NCI-H1048 (cell line): ENCODE measurements at places on chromosomes 5 and 9.

DNA sequence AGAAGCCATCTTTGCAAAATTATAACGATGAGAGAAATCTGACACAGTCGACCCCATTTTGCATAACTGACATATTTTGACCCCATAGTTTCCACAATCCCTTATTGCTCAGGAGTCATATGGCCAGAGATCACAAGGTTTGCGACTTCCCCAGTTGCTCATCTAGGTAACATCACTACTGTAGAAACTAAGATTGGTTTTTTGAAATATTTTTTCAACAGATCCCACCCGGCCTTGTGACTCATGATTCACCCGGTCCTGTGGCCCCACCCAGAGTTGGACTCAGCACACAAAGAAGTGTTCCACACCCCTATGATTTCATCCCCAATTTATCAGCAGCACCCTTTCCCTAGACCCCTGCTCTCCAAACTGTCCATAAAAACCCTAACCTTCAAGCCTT, 50.2 kb downstream of the TIMD4 start:
- no peak for DNase-seq

DNA sequence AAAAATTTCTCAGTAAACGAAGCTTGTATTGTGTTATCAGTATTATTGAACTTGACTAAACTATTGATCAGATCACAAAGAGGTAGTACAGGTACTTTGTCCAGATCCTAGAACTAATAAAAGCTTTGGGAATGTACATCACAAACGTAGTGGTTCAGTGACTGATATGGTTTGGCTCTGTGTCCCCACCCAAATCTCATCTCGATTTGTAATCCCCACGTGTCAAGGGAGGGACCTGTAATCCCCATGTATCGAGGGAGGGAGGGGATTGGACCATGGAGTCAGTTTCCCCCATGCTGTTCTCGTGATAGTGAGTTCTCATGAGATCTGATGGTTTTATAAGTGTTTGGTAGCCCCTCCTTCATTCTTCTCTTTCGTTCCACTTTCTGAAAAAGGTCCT, 100.9 kb downstream of the ARRDC3 start:
- DNase-seq = no peak

GRCh38 chr9:105950894-105951293, 256.6 kb downstream of the TMEM38B start:
- DNase-seq = no peak

DNA sequence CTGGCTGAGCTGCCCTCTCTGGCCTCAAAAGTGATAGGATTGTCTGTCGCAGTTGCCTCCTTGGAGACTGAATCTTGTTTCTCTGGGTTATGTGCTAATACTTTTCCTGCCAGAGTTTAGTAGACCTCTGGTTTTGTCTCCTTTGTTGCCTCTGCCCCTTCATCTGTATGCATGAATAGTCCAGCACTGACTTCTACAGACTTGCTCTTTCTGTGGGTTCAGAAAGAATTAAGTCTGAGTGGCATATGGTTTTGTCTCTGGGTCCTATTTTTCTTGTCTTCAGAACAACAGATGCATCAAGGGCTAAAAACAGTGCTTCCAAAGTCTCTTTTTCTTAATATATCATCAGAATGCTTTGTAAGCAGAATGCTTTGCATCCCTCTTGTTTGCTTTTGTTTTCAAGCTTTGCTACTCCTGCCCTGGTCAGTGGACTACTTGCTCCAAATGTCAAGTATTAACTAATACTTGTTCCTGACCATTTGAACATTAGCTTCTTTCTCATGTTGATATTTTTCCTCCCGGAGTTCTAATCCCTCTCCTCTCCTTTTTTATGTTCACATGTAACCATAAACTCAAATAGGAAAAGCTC, 131.7 kb downstream of the UNC13B start:
- DNase-seq = no peak

DNA sequence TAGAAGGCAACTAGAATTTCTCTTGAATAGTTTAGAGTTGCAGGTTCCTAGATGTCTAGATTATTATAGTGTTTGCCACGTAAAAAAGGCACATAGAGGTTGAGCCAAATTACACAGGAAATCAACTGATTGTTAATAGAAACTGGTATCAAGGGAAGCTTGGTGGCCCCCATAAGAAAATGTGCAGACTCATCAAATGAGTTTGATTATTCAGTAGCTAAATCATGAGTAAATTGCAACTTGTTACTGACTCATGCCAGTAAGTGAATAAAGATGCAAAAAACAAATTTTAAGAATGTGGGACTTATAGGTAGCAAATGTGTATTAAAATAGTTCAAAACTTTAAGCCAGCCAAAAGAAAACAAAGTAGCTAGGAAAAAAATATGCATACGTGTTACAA, 1078.9 kb upstream of the CDH9 start:
- no peak for DNase-seq

DNA sequence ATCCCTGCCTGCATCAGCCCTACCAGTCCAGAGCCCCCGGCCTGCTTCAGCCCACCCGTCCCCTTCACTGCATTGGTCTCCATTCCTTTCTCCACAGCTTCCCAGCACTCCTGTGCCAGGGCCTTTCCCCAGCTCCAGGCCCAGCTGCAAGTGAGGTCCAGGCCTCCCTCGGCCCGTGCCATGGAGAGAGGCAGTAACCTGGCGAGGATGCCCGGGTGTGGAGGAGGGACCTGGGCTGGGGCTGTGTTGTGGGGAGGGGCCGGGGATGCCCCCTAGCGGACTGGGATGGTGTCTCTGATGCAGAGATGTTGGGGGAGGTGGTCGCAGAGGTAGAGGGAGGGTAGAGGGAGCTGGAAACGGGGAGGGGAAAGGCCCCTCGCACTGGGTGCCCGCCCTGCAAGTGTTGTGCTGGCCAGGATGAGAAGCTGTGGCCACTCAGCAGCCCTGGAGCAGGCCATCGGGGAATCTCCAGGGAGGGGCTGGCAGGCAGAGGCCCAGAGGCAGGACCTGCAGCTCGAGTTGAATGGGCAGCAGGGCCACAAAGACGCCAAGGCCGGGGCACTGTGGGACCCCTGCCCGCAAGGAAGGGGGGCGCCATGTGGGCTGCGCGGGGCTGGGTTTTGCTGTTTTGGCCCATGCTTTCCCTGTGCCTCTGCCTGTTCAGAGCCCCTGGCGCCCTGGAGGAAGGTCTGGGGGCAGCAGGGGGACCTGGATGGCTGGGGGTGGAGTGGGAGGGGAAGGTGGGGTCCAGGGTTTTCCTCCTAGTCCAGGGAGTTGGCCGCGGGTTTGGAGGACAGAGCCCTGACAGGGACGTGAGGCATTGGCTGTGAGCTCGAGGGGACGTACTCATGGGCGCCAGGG, 26.0 kb upstream of the NKD2 start:
- no peak for DNase-seq

DNA sequence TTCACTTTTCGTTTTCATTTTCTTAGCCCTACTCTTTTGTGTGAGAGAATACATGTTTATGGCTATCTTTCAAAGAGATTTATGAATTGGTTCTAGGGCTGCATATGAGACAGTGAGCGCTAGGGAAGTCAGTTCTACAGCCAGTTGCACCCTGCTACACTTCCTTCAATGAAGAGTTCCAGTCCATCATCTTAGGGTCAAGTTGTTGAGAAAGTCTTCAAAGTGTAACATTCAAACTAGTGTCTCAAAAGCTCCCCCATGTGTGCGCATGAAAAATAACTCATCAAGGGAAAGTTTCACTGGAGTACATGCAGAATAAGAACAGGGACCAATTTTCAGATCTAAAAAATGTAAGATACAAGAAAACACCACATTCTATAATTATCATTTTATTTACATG, 317.2 kb downstream of the DEPDC1B start:
- DNase-seq = no peak

- DNase-seq = no peak
Measured at GRCh38 chr5:129747572-129748407, at the start of gene MINAR2. MINAR2 (plus strand) TSS chr5:129748094; CDS start chr5:129748191, 97 bp downstream.

DNA sequence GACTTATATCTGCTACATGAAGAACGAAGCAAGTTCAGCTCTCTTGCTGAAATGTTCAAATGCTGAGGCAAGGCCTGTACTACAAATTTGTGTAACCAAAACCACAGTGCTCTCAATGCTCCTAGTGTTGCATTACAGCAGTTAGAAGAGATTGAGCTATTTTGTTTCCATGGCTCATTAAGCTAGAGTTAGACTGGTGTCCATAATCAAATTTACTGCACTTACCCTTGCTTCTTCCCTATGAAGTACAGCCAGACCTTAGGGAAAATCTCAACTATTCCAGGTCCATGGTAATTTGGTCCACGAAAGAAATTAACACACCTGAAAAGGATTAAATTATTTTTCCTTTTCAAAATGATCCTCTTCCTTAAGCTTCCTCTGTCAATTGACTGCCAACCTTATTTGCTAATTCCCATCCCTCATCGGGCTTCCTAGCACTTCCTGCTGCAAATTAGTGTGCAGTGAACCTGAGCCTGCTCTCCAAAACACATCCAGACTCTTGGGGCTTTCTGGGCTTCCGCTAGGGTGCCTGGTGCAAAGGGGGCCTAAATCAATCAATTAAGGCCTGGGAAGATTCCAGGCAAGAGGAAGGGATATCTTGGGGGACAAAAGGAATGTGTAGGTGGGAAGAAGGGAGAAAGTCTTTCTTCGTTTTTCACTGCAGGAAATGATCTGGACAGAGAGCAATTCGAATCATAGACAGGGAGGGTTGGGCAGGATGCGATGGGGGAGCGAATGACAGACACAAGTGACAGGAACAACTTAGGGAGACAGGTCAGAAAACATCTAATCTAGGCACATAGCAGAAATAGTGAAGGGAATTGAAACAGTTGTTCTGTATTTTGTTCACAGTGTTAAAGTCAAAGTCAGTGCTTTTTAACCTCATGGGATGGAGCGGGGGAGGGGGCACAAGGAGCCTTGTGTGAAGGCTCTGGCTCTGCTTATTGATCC, 542.4 kb downstream of the RAB3C start:
- DNase-seq = no peak

- DNase-seq = no peak
Measured at GRCh38 chr9:18706648-18707047, 232.7 kb downstream of the ADAMTSL1 start.

- DNase-seq = no peak
Measured at GRCh38 chr9:80881320-80881719, 808.0 kb downstream of the TLE1 start.

- DNase-seq = no peak
Measured at GRCh38 chr5:83219495-83219894, 142.1 kb downstream of the XRCC4 start.

- no peak for DNase-seq
Measured at GRCh38 chr9:130023144-130023787, 19.7 kb downstream of the FNBP1 start.

DNA sequence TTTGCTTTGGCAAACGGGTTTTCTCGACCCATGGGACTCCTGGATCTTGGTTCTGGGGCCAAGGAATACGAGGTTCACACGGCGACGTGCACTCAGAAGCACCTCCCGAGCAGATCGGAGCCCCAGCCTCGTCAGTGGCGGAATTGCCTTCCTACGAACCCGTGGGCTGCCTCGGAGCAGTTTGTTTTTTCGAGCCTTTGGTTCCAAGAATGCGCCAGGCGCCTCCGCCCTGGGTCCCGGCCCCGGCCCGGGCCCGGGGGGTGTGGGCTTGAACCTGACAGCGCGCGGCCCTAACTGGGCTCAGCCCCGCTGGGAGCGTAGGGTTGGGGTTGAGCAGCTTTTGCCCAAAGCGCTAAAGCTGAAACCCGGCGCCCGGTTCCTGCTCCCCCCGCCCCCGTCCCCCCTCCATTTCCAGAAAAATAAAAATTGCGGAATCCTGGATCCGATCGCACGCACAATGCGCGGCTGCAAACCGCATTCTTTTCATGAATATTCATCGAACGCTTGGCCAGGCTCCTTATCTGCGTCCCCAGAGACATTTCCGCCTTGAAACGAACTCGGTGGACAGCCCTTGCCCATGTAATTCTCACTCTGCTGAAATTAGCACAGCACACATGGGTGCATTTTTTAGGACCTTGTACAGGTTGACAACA, 1.0 kb downstream of the BASP1 start:
- DNase-seq = no peak

- DNase-seq = no peak
Measured at GRCh38 chr9:18274693-18275092, 199.3 kb upstream of the ADAMTSL1 start.

DNA sequence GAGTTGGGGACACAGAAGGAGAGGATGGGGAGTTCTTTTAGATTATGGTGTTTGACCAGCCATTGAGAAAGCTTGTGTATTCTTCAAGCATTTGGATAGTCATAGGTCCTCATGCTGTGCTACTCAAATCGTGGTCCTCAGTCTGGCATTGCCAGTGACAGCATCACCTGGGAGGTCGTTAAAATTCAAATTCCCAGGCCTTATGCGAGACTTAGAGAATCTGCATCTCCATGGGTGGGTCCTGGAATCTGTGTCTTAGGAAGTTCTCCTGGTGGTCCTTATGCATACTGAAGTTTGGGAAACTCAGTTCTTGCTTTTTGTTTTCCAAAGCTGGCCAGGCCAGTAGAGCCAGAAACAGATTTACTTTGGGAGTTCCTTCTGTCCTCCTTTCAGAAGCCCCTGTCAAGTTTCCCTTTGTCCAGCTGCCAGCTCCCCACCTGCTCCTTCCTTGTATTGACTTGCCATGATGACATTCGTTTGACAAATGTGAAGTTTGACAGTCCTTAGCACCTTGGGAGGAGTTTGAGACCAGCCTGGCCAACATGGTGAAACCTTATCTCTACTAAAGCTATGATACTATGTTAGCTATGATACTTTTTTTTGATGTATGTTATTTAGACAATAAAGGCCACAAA, 95.6 kb downstream of the PALM2AKAP2 start:
- no peak for DNase-seq

DNA sequence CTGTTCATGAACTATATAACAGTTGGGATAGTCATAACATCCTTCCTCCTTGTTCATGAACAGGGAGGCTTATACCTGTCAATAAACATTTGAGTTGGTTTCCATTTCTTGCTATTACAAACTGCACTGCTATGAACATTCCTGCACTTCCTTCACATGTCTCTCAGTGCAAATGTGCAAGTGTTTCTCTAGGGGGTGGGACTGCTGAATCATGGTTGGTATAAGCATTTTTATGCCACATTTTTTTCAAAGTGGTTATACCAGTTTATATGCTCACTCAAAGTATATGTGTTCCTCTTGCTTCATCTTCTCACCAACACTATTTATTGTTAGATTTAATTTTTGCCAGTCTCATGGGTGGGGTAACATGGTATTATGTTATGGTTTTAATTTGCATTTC, 25.8 kb upstream of the TPD52L3 start:
- no peak for DNase-seq

DNA sequence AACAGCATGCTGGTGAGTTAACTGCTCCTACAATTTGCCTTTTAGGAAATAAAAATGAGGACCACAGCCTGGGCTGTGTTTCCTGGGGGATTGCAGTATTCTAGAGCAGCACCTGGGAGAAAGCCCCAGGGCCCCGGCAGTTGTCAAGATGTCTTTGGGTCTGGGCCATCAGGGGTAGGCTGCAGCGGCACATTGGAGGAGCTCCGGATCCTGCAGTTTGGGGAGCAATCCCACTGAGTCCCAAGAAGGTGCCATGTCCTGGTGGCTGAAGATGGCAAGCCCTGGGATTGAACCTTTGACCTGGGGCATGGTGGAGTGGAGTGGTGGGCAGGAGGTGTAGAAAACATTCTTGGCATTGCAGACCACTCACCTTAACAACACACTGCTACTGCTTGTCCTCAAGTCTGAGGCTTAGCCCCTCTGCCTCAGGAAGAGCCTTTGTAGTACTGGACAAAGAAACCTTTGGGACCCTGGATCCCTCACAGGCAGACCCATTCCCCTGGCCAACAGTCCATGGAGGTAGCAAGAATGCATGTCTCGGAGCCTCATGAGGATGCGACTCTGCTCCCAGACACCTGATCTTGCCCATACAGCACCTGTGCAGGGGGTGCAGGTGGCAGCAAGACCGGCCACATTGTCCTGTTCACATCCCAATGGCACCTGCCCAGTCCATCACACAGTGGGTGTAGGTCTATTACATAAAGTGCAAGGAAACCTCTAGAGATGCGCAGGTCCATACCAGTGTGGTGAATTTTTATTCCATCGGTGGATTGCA, 159.1 kb upstream of the IRX2 start:
- DNase-seq = no peak

- no peak for DNase-seq
Measured at GRCh38 chr5:180596668-180597231, 5.5 kb upstream of the SCGB3A1 start.
